H4 (cell line): ENCODE measurements at places on chromosomes 5 and 9. TPM values are rescaled to one million over a fixed set of nuclear protein-coding genes. Genes with fewer than 3 reads are reported as not detected.

- DNase-seq = no peak
These were observed 1928.2 kb upstream of the WWC1 start for GRCh38 chr5:166363087-166363760.

DNA sequence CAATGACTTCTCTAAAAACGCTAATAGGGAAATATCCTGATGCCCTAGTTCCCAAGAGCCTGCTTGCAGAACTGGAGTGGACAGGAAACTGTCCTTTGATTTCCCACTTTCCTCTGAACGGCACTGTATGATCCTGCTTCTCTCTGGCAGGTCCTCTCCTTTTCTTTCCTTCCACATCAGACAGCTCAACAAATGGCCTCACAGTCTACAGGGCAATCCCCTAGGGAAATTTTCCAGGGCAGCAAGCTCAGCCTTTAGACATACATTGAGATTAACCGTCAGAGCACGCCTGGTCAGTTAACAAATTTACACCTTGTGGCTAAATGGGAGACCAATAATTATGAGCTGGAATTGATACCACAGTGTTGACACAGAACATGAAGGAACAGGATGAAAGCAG is 164.9 kb downstream of the SLC24A2 start:
- no peak for DNase-seq

DNA sequence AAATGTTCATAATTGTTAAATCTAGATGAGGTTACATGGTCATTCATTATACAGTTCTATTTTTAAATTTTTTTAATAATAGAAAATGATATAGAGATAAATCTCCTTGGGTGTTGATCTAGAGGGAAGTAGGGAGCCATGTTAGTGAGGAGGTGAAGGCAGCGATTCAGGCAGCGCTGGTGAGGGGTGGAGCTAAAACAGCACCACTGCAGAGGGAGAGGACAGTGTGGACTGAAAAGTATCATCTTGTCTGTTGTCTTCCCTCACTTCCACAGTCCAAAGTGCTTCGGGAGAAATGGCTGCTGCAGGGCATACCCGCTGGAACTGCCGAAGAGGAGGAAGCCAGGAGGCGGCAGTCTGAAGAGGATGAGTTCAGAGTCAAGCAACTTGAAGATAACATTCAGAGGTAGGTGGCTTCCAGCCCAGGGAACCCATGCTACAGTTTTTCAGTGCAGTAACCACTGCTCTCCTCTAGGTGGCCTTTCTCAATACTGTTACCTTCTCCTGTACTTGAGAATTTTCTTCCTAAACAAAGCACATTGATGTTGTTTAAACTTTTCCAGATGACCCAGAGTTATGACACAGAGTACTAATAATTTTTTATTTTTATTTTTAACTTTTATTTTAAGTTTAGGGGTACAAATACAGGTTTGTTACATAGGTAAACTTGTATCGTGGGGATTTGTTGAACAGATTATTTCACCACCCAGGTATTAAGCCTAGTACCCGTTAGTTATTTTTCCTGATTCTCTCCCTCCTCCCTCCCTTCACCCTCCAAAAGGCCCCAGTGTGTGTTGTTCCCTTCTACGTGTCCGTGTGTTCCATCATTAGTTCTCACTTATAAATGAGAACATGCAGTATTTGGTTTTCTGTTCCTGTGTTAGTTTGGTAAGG is 100.5 kb downstream of the PALM2AKAP2 start:
- DNase-seq = peak; percentile 17

GRCh38 chr9:106920701-106921283 is 57.8 kb downstream of the ZNF462 start:
- DNase-seq = no peak

DNA sequence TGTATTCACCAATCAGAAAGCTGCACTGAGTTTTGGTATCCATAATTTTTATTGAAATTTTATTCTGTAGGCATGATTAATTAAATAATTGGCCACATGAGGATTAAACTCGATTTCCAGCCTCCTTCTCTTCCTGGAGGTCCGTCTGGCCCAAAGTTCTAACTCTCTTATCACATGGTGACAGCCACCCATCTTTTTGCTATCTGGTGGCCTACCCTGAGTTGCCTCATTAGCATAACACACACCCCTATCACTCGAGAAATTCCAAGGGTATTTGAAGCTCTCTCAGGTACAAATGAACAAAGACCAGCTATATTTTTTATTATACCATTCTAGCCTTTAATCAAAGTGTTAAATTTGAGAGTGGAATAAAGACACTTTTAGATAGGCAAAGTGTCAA is 57.7 kb downstream of the APC start:
- no peak for DNase-seq

DNA sequence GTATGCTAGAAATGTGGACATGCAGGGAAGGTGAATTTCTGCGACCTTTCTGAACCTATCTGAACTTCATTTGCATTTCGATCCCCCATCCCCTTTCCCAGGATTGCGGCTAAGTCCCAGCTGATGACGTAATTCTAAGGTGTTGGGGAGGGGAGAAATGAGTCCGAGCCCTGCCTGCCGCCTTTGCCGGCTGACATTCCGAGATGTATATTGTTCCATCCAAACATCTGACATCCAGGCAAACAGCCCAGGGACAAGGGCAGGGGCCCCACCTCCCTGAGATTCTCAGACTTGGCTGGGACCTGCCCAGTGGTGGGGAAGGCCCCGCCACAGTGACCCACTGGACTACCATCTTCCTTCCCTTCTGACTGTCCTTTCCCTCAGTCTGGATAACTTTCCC is 494.6 kb downstream of the ENC1 start:
- DNase-seq = no peak

- DNase-seq = no peak
These were observed 236.8 kb downstream of the ACTL7B start for GRCh38 chr9:108618906-108619550.

GRCh38 chr5:56517011-56517416 is 283.9 kb upstream of the ANKRD55 start:
- no peak for DNase-seq

DNA sequence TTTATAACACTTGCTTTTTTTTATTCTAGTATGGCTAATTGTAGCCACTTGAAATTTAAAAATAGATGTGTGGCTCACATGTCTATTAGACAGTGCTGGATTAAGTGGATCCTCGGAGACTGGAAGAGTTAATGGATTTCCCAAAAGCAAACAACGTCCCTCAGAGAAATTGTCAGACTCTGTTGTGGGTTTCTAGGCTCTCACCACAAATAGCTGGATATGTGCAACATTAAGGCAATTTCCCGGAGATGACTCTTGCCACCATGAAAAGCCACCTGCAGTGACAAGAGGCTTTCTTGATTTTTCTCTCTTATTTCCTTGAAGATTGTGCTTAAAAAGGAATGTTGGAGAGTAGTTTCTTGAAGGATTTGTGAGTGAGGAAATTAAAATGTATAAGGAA is 43.2 kb downstream of the TMEM167A start:
- DNase-seq = no peak

- DNase-seq = no peak
These were observed 16.1 kb downstream of the CPLX2 start for GRCh38 chr5:175887463-175887862.

DNA sequence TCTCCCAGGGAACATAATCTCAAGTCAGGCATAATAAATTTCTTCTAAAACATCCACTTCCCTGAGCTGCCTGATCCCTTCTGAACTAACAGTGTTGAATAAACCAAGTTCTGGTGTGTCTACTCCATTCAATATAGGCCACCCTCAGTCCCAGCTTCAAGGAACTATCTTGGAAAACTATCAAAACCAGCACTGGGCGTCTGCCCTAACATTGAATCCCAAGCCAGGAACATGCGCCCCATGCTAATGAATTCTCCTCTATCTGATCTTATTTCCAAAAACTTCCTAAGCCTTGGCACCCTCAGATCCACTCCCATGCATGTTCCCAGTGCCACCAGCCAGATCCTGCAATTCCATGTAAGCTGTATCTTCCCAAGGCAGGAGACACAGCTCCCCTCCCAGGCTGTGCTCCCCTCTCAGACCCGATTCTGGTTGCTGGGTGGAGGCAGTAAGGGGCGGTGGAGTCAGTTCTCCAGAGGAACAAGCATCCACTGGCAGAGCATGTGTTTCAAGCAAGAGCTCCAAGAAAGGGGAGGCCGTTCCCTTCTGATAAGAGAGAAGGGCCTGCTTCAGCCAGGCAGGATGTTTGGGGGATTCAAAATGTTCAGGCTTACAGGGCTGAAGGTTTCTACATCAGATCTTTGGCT is 13.1 kb upstream of the FOXI1 start:
- DNase-seq = no peak

- DNase-seq = no peak
These were observed 60.8 kb downstream of the FOXD1 start for GRCh38 chr5:73387601-73388305.

DNA sequence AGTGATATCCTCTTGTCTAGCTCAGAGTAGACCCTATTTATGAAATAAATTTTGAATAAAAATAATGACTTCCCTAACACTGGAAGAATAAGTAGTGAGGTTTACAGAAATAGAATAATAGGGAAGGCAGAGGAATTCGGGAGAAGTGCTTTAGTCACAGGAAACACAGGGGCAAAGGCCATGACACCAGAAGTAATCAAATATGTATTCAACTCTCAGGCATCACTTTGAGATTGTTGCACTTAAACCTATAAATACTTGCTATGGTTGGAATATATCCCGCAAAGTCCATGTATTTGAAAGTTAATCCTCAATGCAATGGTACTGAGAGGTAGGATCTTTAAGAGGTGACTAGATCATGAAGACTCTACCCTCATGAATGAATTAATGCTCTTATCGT is 166.8 kb downstream of the YIPF5 start:
- no peak for DNase-seq

GRCh38 chr9:131264231-131264630 is 12.1 kb downstream of the FAM78A start:
- DNase-seq = no peak

- DNase-seq = no peak
These were observed 47.2 kb upstream of the FCN2 start for GRCh38 chr9:134833294-134833880.

DNA sequence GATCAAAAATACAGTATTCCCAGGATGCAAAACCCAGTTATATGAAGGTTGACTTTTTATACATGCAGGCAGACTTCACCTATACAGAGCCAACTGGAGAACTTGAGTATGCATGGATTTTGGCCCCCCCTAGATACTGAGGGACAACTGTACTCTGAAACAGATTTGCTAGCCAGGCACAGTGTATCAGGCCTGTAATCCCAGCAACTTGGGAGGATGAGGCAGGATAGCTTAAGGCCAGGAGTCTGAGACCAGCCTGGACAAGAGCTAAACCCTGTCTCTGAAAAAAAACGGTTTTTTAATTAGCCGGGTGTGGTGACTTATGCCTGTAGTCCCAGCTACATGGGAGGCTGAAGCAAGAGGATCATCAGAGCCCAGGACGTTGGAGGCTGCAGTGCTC is 21.9 kb downstream of the PTBP3 start:
- no peak for DNase-seq

GRCh38 chr5:142976861-142977260 is 206.7 kb downstream of the ARHGAP26 start:
- DNase-seq = no peak

DNA sequence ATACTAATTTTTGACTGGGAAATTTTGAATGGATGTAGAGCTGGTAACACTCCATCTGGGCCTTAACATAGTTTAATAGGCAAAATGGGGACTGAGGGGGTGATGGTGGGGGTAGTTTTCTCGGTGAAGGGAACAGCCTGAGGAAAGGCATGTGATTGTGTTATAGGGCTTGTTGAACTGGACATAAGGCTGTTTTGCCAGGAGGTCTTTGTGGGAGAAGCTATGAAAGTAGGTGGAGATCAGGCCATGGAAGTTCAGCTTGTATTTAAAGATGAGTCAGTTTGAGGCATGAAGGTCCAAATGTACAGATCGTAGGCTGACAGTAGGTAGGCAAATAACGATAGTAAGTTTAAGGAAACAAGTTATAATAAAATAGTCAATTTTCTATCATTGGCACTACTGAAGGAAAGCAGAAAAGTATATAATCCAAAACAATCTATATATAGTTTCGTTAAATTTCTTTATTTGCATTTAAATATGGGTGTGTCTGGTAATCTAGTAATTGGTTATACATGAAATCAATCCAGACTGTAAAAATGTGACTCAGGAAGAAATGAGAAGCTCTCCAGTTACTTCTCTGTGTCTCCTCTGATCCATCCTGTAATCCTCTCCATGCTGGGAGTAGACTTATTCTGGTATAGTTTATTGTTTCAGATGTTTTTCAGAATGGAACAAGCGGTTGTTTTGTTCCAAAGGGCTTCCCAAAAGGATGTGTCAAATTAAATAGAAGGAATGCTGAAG is 2.8 kb downstream of the CSNK1G3 start:
- no peak for DNase-seq

GRCh38 chr5:122007546-122007945 is 45.8 kb downstream of the SRFBP1 start:
- DNase-seq = no peak

DNA sequence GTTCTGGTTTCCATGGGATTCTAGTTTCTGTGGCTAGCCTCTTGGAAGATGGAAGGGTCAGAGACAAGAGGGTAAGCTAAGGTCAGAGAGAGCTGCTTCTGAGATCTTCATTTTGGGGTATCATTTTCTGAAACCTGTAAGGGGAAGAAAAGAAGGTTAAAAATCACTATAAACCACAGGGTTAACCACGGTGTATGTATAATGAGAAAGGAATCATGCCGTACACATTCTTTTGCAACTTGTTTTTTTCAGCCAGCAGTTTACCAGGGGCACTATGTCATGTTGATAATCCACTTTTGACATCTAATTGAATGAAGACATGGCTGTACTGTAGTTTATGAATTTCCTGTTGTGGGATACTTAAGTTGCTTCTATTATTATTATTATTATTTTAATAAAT is 164.4 kb downstream of the FOCAD start:
- no peak for DNase-seq

DNA sequence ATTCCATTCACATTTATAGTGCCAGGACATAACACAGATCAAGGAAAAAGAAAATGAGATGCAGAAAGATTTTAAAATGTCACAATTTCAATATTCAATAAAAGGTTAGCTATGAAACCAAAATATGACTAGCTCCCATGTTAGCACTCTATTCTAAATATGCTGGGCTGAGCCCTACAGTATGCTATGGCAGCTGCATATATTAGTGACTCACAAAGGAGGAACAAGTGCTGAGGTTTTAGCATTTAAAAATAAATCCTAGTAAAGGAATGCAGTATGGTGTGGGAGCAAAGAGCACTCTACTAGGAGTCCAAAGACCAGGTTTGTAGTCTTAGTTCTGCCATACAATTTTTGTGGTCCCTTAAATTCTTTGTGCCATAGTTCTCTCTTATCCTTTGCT is 118.4 kb downstream of the OXCT1 start:
- no peak for DNase-seq

DTWD2 gene
- 7.7 and 8.7 TPM in 2 replicates for total RNA-seq

CCDC180 gene
- total RNA-seq = 0.14 TPM in 1 of 2 replicates, not detected in the other

CLIC3 gene
- 0.64 TPM in 1 of 2 replicates, not detected in the other for total RNA-seq

RANBP3L gene
- total RNA-seq = 1.6 and 8.7 TPM in 2 replicates

TMEM8B gene
- total RNA-seq = 2.1 and 4.2 TPM in 2 replicates

N4BP3 gene
- total RNA-seq = 0.25 and 0.39 TPM in 2 replicates

TNFSF8 gene
- total RNA-seq = not detected in 2 replicates

TSPAN17 gene
- 48.0 and 49.6 TPM in 2 replicates for total RNA-seq

HTR4 gene
- total RNA-seq = not detected in 2 replicates

CEL gene
- 0.06 and 0.14 TPM in 2 replicates for total RNA-seq

SUSD3 gene
- total RNA-seq = not detected in 2 replicates
